Kidney capillary endothelial cell (primary cell): ENCODE measurements at places on chromosomes 16 and 17.

DNA sequence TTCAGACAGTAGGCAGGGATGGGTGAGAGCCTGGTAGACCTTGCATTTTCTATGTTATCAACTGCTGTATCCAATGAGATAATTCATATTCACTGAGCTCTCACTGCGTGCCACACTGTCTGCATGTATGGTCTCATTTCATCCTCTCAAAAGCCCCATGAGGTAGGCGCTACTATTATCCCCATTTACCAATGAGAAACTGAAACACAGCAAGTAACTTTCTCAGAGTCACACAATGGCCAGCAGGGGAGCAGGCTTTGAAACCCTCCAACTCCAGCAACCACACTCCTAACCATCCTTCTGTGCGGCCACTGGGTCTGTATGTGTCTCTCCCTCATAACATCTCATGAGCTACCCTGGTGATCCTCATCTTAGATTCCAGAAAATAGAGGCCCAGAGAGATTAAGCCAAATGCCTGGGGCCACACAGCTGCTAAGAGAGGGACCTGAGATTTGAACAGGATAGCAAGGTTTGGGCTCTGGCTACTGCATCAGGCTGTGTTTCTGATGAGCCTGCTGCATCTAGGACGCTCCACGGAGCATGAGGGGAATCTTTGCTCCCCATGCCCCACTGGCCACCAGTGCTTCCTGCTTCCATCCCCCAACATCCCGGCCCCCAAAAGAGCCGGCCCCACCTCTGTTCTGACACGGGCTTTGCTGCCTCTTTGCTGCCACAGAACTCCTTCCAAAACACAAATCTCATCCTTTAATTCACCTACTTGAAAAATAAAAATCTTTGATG lies 3.2 kb downstream of the CCR7 start:
- no peak for DNase-seq

DNA sequence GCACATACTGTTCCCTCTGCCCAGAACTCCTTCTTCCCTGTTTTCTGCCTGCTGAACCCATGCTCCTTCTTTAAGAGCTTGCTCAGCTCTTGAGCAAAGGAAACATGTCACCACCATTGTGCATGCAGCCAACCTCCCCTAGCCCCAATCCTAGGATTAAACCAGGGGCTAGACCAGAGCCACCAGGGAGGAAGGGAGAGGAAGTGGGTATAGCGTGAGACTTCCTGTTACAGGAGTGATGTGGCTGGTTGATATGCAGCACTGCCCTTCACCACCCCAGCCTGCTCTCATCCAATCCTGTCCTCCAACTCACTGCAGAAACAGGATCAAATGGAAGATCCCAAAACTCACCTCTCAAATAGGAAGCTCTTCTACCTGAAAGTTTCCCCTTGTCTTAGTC lies 67.1 kb upstream of the CDH5 start:
- DNase-seq, result no peak

- no peak for DNase-seq
These were observed 4.0 kb upstream of the BRD7 start for GRCh38 chr16:50372611-50373344.

DNA sequence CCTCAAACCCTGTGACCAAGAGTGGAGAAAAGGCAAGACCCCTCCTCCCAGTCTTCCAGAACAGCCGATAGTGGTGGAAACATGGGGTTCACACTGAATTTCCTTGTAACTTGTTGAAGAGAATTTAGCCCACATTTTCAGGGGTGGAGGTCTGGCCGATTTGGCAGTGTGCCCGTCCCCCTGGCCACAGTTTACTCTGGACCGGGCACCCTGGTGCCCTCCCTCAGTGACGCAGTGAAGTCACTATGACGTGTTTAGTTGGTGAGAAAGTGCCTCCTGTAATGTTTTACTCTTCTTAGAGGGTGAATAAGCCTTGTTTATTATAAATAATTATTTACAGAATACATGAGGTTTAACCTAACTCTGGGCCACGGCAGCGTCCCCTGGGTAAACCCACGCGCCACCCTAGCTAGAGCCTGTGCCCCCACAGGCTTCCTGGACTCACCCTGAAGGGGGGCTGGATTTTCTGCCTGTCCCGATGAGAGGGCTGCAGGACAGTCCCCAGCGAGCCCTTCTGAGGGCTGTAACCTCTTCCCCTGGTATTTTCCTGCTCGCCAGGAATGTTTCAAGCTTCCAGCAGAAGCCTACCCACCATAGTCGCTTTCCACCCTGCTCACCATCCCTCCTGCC lies 316.9 kb downstream of the SEC14L1 start:
- DNase-seq, result no peak

DNA sequence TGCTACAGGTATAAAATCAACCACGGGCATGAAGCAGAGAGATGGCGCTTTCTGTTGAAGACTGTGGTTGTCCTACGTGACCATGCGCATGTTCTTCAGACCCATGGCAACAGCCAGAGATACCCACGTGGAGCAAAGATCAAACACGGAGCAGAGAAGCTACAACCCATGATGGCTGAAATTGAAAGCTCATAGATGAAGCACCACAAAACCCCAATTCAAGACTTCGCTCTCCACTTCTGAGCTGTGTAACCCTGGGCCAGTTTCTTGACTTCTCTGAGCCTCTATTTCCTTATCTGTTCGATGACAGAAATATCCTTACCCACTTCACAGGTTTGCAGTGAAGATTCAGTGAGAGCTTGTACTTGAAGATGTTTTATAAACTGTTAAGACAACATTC lies 49.6 kb downstream of the C16orf95 start:
- DNase-seq, result no peak

DNA sequence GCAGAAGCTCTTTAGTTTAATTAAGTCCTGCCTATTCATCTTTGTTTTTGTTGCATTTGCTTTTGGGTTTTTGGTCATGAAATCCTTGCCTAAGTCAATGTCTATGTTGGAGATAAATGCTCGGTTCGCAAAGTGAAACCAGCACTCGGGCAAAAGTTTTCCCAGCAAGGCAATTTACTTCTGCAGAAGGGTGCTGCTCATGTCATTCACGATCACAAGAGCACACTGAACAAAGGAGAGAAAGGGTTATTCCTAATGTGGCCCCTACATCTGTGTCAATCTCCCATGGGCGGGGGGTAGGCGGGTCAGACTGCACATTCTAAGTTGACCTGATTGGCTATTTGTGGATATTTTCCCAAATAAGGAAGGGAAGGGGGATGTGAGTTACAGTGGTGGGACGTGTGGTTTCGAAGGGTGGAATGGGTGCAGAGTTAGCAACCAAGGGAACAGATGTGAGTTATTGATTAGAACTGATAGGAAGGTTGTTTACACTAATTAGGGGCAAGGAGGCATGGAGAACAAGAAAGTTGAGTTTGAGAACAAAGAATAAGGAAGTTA lies 23.0 kb downstream of the ATF7IP2 start:
- DNase-seq, result no peak

DNA sequence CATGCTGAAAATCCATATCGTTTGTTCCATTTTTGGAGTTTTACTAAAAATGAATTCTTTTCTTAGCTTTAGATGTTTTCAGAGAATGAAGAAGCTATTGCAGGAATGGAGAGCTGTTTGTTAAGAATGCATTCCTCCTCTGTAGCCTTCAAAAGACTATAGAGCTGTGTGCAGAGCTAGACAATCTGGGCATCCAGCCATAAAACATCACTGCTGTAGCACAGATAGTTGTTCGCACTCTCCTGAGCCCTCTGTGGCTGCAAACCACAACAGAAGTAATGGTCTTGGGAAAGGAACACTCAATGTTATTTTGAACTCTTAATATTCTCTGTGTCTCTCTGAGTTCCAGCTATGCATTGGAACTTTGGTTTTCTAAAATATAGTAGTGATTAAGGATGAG lies 4.9 kb downstream of the TNRC6C start:
- no peak for DNase-seq

GRCh38 chr17:17345686-17346427 lies 42.7 kb downstream of the NT5M start:
- DNase-seq, result no peak
